Activated naive CD4-positive, alpha-beta T cell treated with anti-CD3 and anti-CD28 coated beads for 36 hours (primary cell): ENCODE measurements at places on chromosomes 16 and 17. TPM values are rescaled to one million over a fixed set of nuclear protein-coding genes. Genes with fewer than 3 reads are reported as not detected.

DNA sequence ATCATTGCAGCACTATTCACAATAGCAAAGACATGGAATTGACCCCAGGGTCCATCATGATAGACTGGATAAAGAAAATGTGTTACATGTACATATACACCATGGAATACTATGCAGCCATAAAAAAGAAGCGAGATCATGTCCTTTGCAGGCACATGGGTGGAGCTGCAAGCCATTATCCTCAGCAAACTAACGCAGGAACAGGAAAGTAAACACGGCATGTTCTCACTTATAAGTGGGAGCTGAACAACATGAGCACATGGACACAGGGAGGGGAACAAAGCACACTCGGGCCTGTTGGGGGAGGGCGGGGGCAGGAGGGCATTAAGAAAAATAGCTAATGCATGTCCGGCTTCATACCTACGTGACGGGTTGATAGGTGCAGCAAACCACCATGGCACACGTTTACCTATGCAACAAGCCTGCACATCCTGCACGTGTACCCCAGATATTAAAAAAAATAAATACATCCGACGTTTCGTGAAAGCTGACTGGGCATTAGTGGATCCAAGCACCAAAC lies 28.9 kb downstream of the ZNF778 start:
- H3K36me3 ChIP-seq, result no peaks in the 10 kb centered on the region
- peak overlapping the region; percentile 64 for H3K4me3 ChIP-seq
- no peak overlapping the region for H3K27ac ChIP-seq
- H3K27me3 ChIP-seq, result no peaks in the 10 kb centered on the region
- peaks cover 9% of the 10 kb centered on the region for H3K4me1 ChIP-seq
- DNase-seq, result no peak

GRCh38 chr17:59844884-59845594 lies 47.7 kb downstream of the TUBD1 start:
- H3K36me3 ChIP-seq, result peaks cover 37% of the 10 kb centered on the region
- peaks cover 89% of the 10 kb centered on the region for H3K4me1 ChIP-seq
- no peak for DNase-seq
- peak overlapping the region; percentile 59 for H3K4me3 ChIP-seq

DNA sequence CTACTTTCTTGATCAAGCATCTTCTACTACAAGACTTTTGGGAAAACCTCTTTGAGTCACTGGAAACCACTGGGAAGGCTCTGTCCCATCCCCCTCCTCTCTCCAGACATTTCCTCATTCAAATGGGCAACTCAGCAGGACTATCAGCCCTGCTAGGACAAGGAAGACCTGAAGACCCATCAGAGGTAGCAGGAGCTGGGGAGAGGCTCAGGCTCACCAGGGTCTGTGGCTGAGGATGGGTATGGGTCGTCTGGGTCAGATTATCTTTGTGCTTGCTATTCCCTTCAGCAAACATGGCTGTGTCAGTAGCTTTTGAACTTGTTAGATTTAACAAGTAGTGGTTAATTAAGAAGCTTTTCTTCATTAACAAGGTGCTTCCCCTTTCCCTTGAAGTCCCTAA lies 15.0 kb upstream of the NF1 start:
- H3K36me3 ChIP-seq, result no peaks in the 10 kb centered on the region
- no peaks in the 10 kb centered on the region for H3K27me3 ChIP-seq
- H3K27ac ChIP-seq, result no peak overlapping the region
- DNase-seq, result no peak

ITGAX gene
- total RNA-seq, result 2.4 TPM

KRTAP1-5 gene
- total RNA-seq, result not detected
